Sciatic nerve (tissue), 2 donors: ENCODE measurements at places on chromosomes 3 and 15.

DNA sequence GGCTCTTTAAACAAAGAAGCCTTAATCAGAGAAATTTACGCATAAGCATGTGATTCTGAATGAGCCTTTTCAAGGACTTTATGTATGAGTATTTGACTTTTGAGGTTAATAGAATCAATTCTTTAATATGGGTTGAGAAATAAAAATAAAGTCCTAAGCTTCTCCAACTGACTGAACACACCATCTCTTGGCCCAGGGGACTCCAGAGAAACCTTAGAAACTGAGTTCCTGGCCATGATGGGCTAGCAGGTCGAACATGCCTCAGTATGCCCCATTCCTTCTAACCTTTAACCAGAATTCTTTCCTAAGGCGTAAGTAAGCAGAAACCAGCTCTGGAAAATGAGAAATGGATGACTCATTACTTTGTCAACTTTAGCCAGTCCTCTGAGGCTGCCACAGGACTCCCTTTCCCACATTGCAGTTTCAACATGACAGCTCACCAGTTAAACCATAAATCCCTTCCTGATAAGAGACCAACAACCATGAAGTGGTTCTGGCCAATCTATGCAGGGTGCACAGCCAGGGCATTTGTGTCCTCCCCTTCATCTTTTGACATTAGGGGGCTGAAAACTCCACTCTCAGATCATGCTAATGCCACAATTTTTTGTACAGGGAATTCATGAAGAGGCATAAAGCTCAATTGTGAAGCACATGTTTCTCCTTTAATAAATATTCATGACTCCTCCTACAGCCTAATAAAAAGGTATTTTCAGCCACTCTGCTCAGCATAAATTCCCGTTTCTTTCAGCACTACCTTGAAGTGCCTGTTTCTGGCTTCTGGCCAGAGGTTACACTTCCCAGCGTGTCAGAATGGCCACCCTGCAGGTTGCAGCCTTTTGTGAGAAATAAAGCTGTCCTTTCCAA is 33.3 kb downstream of the TM4SF18 start:
- no peak for DNase-seq

DNA sequence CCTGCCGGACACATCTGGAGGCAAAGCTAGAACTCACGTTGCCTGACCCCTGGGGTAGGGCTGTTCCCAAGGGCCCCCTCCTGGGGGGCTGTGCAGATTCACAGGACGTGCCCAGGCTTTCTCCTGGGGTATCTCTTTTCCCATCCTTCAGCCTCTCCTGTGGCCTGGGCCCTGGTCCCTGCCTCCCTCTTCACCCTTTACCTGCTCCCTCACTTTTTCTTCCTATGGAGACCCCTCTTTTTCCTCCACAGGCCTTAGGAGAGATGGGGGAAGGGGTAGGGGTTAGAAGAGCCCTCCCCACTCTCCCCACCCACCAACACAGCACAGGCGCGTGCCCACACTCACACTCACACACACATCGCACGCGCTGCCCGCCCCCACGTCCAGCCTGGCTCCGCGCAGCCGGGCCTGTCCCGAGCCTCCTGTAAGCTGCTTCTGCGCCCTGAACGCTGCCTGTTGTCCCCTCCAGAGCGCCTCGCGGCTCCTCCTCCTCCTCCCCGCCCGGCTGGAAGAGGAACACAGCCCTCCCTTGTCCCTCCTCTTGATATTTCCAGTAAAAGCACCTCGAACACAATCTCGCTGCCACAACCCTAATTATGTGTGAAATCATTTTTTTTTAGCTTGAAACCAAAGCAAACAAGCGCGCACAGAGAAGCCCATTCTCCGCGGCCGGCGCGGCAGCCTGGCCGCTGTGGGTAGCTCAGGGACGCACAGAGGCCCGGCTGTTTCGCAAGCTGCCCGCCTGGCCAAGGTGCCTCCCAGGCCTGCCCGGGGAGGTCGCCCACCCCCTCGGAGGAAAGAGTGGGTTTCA is 33.9 kb upstream of the ACAN start:
- DNase-seq = peak; percentile 65

DNA sequence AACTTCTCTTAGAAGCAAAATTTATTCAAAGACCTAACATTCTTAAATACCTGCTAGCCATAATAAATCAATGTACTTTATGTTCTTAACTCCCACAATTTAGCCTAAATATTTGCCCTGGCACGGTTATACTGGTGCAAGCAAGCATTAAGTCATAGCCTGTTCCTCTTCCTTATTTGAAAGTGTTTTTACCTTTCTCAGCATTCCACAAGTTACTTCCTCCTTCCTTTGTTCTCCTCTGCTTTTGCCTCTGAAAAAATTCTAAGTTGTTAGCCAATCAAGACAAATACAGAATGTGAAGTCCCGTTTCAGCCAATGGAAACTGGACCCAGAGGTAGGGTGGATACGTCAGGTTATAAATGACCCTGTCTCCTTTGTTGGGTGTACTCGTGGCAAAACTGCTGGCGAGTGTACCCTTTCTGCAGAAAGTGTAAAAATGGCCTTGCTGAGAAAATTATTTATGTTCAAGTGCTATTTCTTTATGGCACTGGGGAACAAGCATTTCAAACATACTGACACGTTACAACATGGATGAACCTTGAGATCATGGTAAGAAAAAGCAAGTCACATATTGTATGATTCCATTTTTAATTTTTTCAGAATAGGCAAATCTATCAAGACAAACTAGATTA is 3.1 kb upstream of the TATDN2 start:
- no peak for DNase-seq

GRCh38 chr3:87246662-87247429 is 19.7 kb downstream of the CHMP2B start:
- DNase-seq = no peak

- no peak for DNase-seq
Observed at GRCh38 chr3:31544634-31545033, 11.9 kb downstream of the STT3B start.

- no peak for DNase-seq
Observed at GRCh38 chr3:57158325-57158724, 6.8 kb downstream of the IL17RD start.

DNA sequence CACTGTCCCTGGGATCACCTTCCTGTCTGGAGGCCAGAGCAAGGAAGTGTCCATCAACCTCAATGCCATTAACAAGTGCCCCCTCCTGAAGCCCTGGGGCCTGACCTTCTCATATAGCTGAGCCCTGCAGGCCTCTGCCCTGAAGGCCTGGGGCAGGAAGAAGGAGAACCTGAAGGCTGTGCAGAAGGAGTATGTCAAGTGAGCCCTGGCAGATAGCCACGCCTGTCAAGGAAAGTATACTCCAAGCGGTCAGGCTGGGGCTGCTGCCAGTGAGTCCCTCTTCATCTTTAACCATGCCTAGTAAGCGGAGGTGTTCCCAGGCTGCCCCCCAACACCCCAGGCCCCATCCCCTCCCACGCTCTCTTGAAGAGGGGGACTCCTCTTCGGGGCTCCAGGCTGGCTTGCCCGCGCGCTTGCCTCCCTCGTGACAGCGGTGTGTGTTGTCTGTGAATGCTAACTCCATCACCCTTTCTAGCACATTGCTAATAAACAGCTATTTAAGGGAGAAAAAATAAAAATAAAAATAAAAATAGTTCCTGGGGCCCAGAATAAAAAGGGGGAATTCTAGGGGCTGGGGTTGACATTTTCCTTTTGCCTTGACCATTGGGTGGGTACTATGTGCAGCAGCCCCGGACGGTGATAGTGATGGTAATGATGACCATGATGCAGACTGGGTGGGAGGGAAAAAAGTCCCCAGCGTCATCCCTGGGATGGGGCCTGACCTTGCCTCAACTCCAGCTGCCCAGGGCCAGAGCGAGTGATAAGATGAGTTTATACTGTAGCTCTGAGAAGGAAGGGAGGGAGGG is 3.3 kb upstream of the ALAS1 start:
- DNase-seq = no peak

GRCh38 chr3:186406669-186407635 is 44.9 kb upstream of the DGKG start:
- no peak for DNase-seq

- DNase-seq = no peak
Observed at GRCh38 chr15:63852407-63852806, 18.7 kb upstream of the HERC1 start.

GRCh38 chr3:50230794-50231125 is 5.2 kb upstream of the GNAI2 start:
- DNase-seq = no peak

DNA sequence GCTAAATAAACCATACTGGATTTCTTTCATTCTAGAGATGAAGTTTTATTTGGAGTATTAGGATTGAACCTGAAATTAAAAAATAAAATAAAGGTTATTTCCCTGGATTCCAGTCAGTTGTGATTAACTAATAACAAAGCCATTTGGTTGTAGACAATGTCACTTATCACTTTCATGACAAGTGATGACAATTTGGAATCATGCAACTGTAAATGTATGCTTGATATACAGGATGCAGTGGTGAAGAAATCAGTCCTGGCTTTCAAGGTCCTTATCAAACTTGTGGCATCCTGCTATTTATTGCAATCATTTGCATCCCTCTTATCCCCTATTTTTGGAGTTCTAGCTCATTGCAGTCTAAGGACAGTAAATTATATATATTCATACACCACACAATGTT is 425.2 kb downstream of the CHL1 start:
- DNase-seq = no peak
